ENCODE measurements at places on chromosomes 2 and 18.

DNA sequence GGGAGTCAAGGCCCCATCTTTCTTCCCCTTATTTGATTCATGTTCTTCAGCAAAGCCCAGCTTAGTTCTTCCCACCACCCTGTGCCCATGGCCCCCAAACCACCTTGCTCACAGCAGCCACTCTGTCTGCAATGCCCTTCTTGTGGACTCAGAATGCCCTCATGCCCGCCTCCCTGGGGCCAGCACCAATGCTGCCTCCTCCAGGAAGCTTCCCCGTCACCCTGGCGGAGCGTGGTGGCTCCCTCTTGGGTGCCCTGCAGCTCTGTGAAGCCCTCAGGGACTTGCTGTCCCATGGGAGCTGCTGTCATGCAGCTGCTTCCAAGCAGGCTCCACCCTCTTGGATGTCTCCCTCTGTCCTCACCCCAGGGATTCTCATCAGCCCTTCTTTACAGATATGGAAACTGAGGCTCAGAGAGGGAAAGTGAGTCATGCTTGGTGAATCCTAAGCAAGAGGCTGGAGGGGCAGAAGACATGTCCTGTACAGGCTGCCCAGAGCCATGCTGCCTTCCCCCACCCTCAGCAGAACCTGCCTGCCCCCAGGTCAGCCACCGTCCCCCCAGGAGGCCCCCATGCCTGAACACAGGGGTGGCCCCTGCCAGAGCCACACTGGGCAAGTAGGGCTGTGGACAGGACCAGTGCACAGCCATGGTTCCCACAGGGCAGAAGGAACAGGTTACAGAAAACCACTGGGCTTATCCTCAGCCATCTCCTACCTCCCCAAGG, 11.8 kb upstream of the DUSP2 start:
- peaks cover 62% of the 10 kb centered on the region for H3K4me1 ChIP-seq
- H3K4me3 ChIP-seq, result peak overlapping the region; percentile 43
- peak overlapping the region; percentile 90 for H3K27ac ChIP-seq
- H3K27me3 ChIP-seq, result no peaks in the 10 kb centered on the region

- no peaks in the 10 kb centered on the region for H3K27me3 ChIP-seq
- peaks cover 2% of the 10 kb centered on the region for H3K4me1 ChIP-seq
- H3K27ac ChIP-seq, result no peak overlapping the region
- peaks cover 12% of the 10 kb centered on the region for H3K36me3 ChIP-seq
Measured at GRCh38 chr2:24594283-24594682, 103.2 kb downstream of the NCOA1 start.

DNA sequence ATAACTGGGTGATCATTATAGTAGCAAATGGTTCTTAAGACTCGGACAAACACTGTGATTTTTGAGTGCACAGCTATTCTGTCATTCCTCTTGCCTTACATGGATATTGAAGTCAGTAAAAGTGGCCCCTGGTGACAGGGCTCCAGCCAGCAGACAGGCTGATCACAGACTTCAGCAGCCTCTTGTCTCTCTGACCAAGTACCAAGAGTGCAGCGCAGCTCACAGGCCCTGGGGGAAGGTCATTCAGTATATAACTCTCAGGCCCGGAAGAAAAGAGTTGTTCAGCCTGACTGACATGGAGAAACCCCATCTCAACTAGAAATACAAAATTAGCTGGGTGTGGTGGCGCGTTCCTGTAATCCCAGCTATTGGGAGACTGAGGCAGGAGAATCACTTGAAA, 202.6 kb downstream of the HRH4 start:
- peaks cover 15% of the 10 kb centered on the region for H3K4me1 ChIP-seq
- no peak overlapping the region for H3K4me3 ChIP-seq
- peaks cover 31% of the 10 kb centered on the region for H3K27me3 ChIP-seq
- no peak overlapping the region for H3K27ac ChIP-seq

- DNase-seq, result no peak
- no peaks in the 10 kb centered on the region for H3K4me1 ChIP-seq
- no peak overlapping the region for H3K4me3 ChIP-seq
Measured at GRCh38 chr18:23056315-23056714, 79.0 kb upstream of the CABLES1 start.

GRCh38 chr2:48929571-48930301, 174.2 kb upstream of the LHCGR start:
- H3K4me1 ChIP-seq, result no peaks in the 10 kb centered on the region
- no peak overlapping the region for H3K4me3 ChIP-seq
- no peak for DNase-seq
- no peaks in the 10 kb centered on the region for H3K36me3 ChIP-seq
- H3K27ac ChIP-seq, result no peak overlapping the region
- no peaks in the 10 kb centered on the region for H3K27me3 ChIP-seq

DNA sequence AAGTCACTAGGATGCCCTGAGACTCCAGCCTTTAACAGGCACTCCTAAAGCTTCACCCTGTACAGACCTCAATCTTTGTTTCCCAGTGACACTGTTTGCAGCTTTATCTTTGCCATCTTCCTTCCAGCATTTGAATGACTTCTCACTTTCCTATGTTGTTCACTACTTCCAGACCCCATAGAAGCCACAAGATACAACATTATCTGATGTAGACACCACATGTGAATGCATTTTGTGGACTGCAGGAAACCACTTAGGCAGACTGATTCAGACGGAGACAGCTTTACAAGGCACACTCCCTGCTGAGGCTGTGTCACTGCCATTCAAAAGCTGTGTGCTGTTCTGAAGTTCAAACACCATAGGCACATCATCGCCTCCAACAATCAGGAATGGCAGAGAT, 67.3 kb upstream of the SPATS2L start:
- H3K27me3 ChIP-seq, result peaks cover 51% of the 10 kb centered on the region
- H3K4me1 ChIP-seq, result peaks cover 5% of the 10 kb centered on the region
- H3K4me3 ChIP-seq, result no peak overlapping the region

- H3K4me1 ChIP-seq, result no peaks in the 10 kb centered on the region
- no peak for DNase-seq
- no peaks in the 10 kb centered on the region for H3K36me3 ChIP-seq
Measured at GRCh38 chr2:6310256-6311215, 555.2 kb downstream of the CMPK2 start.

- H3K27me3 ChIP-seq, result no peaks in the 10 kb centered on the region
- DNase-seq, result no peak
- no peak overlapping the region for H3K27ac ChIP-seq
- H3K4me1 ChIP-seq, result no peaks in the 10 kb centered on the region
Measured at GRCh38 chr2:41194230-41194629, 742.3 kb upstream of the SLC8A1 start.

DNA sequence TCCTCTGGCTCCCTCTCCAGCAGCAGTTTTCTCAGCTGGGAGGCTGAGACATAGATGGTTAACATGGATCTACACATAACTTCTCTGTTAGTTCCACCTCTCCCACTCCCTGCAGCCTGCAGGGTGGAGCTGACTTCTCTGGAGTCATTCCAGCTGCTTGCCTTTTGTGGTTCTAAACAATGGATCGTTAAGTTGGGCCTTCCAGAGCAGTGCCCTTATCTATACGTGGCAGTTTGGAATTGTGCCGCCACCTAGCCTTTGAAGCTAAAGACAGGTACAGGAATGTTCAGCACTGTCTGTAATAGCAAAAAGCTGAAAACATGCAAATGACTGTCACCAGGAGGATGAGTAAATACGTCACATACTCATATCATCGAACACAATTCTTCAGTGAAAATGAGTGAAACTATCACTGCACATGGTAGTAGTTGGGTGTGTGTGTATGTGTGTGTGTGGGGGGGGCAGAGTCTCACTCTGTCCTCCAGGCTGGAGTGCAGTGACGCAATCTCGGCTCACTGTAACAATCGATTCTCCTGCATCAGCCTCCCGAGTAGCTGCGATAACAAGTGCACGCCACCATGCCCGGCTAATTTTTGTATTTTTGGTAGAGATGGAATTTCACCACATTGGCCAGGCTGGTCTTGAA, 50.3 kb downstream of the SH2D6 start:
- no peaks in the 10 kb centered on the region for H3K36me3 ChIP-seq
- peaks cover 3% of the 10 kb centered on the region for H3K27me3 ChIP-seq
- H3K4me1 ChIP-seq, result peaks cover 7% of the 10 kb centered on the region
- no peak overlapping the region for H3K27ac ChIP-seq
- H3K4me3 ChIP-seq, result no peak overlapping the region

GRCh38 chr2:46634905-46635304, 155.5 kb downstream of the TMEM247 start:
- peak overlapping the region; percentile 27 for H3K27ac ChIP-seq
- H3K27me3 ChIP-seq, result no peaks in the 10 kb centered on the region
- H3K4me1 ChIP-seq, result peaks cover 9% of the 10 kb centered on the region
- H3K36me3 ChIP-seq, result peaks cover 4% of the 10 kb centered on the region
- H3K4me3 ChIP-seq, result no peak overlapping the region

DNA sequence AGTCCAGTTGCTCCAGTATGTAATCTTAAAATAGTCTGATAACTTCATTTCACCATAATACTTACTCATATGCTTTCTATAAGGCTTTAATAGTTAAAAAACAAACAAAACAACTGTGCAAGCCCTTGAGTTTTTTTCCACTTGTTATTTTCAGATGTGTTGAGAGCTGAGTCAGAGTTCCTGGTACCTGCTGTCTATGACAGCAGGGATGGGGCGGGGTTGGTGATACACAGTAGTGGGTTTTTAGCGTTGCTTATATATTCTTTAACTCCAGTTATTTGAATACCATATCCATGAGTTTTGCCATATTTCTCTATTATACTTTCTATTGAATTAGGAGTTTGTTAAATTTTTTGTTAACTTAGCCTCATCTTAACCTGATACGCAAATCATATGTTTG, 5.0 kb downstream of the NAPG start:
- H3K27me3 ChIP-seq, result no peaks in the 10 kb centered on the region
- peak overlapping the region; percentile 83 for H3K27ac ChIP-seq
- peaks cover 17% of the 10 kb centered on the region for H3K36me3 ChIP-seq
- peak; percentile 46 for DNase-seq
- no peak overlapping the region for H3K4me3 ChIP-seq

- no peaks in the 10 kb centered on the region for H3K27me3 ChIP-seq
- H3K27ac ChIP-seq, result no peak overlapping the region
- no peak overlapping the region for H3K4me3 ChIP-seq
- H3K4me1 ChIP-seq, result peaks cover 57% of the 10 kb centered on the region
Measured at GRCh38 chr2:7845332-7845731, 836.5 kb upstream of the ID2 start.

- H3K27me3 ChIP-seq, result no peaks in the 10 kb centered on the region
- H3K4me1 ChIP-seq, result peaks cover 34% of the 10 kb centered on the region
- no peak for DNase-seq
- no peak overlapping the region for H3K27ac ChIP-seq
- H3K4me3 ChIP-seq, result no peak overlapping the region
Measured at GRCh38 chr2:7840651-7841380, 841.0 kb upstream of the ID2 start.

DNA sequence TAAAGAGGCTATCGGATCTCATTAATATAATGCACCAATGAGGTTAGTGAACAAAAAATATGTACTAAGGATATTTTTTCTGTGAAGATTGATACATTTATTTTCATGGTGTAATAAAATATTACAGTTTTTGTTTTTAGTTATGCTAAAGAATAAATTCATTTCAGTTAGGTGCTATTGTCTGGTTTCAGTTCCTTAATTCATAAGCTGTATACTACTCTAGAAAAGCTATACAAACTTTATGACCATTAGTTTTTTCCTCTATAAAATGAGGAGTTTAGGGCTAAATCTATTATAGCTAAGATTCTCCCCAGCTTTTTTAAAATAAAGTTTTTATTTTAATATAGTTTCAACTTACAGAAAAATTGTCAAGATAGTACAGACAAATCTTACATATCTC, 1311.7 kb upstream of the NXPH2 start:
- H3K27me3 ChIP-seq, result no peaks in the 10 kb centered on the region
- H3K4me1 ChIP-seq, result no peaks in the 10 kb centered on the region

DNA sequence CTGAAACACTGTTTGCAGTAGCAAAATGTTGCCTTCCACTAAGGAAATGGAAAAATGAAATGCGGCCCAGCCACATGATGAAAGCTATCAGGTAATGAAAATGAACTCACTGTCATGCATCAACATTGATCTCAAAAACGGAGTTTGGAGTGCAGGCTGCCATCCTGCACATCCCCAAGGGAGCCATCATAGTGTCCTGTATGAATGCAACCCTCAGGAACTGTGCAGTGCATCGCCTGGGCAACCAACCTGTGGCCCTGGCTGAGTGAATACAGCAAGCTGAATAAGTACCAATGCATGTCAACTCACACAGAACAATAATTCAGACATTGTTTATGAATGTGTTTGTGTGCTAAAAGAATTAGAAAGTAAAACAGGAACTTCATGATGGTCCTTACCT, 23.1 kb upstream of the TXNDC2 start:
- H3K27ac ChIP-seq, result no peak overlapping the region
- peaks cover 7% of the 10 kb centered on the region for H3K27me3 ChIP-seq
- peaks cover 11% of the 10 kb centered on the region for H3K36me3 ChIP-seq
- DNase-seq, result no peak
- no peak overlapping the region for H3K4me3 ChIP-seq
- H3K4me1 ChIP-seq, result peaks cover 27% of the 10 kb centered on the region

DNA sequence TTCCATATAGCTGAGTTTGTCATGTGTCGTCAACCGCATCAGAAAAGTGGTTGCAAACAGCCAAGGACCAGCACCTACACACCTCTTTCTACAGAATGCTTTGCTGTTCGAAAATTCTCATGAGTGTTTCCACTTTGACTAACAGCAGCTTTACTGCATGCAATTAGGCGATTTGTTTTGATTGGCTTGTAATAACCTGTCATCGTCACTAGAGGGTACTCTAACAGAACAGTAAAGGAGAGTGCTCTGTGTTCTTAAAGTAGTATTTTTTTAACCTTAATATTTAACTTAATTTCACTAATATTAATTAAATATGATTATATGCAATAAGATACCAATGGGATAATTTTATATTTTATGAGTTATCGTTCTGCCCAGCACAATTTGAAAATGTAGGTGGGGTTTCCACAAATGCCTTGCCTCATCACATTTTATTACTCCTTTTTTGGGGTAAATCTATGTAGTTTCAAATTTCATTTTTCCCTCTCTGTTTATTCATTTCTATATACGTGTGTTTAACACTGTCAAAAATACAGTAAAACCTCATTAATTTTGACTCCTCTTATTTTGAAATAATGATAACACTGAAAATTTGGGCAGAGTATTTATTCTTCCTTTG, 502.2 kb downstream of the NRXN1 start:
- no peak overlapping the region for H3K4me3 ChIP-seq
- no peak overlapping the region for H3K27ac ChIP-seq
- H3K4me1 ChIP-seq, result no peaks in the 10 kb centered on the region
- H3K36me3 ChIP-seq, result no peaks in the 10 kb centered on the region
- H3K27me3 ChIP-seq, result no peaks in the 10 kb centered on the region

DNA sequence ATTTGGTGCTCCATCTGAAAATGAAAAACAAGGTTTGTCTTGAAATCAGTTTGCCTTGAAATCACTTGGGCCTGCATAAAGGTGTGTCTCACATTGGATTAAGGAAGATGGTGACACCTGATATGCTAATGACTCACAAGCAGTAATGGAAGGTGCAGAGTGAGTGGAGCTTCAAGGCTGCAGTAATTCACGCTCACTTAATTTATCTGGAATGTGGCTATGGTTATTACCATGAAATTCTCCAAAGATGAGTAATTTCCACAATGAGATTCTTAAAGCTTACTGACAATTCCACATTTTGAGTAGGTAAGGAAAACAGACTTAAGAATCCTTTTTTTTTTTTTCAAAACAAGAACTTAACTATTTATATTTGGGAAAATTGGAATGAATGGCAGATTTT, 156.8 kb downstream of the PAX3 start:
- no peaks in the 10 kb centered on the region for H3K27me3 ChIP-seq
- no peaks in the 10 kb centered on the region for H3K36me3 ChIP-seq
- no peak overlapping the region for H3K4me3 ChIP-seq
- no peak for DNase-seq
- no peak overlapping the region for H3K27ac ChIP-seq
- H3K4me1 ChIP-seq, result no peaks in the 10 kb centered on the region
